Effector memory CD8-positive, alpha-beta T cell (primary cell): ENCODE measurements at places on chromosomes 3 and 15.

DNA sequence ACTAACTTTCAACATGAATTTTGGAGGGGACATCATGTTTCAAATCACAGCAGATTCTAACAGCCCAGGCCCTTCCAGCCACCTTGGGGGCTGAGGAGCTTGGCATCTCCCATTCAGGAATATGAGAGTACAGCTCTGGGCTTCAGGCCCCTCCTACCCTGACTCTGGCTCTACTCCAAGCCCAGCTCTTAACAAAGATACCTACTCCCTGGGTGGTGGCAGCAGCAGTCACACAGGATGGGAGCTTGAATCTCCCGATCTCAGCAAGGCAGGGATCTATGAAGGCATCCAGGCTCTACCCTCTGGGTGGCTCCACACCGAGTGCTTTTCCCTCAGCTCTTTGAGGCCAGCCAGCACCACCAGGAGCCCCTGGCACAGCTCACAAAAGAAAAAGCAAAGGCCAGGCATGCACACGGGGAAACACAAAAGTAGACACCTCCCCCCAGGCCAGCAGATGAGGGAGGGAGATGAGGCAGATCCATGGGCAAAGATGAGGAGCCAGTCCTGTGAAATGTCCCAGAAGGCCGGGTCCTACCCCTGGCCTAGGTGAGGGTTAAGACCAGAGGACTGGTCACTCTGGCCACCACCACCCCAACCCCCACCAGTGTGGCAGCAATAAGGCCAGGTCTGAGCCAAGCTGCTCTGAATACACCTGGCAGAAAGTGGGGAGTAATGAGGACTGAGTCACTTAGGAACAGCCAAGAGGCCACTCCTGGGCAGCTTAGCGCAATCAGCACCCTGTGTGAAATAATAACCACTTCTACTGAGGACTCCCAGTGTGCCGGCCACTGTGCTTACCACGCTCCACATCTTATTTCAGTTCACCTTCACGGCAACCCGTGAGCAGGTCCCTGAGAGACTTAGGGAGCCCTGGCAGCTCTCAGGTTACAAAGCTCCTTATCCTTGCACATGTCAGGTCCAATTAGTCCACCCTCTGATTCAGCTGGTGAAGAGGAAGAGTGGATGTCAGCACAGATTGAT lies 24.3 kb downstream of the PLA2G4F start:
- no peak overlapping the region for H3K4me3 ChIP-seq
- H3K27ac ChIP-seq = no peak overlapping the region
- peaks cover 74% of the 10 kb centered on the region for H3K27me3 ChIP-seq
- no peak for DNase-seq

DNA sequence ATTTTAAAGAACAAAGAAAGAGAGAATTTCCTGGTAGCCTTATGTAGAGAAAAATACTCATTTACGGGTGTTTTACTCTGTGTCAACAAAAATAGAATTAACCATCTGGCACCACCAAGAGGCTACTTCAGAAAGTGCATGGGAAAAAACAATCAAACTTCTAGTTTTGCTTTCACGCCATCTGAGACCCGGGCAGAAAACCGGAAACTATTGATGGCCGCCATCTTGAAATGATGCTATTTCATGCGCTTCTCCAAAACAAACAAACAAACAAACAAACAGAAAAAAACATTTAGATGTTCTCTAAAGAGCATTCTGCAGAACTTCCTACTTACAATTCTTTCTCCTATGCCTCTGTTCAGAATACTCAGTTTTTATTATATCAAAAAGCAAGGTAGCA lies 49.4 kb upstream of the SYNPR start:
- no peaks in the 10 kb centered on the region for H3K36me3 ChIP-seq
- no peaks in the 10 kb centered on the region for H3K4me1 ChIP-seq
- no peak for DNase-seq
- no peak overlapping the region for H3K4me3 ChIP-seq
- no peaks in the 10 kb centered on the region for H3K27me3 ChIP-seq

- peaks cover 7% of the 10 kb centered on the region for H3K27me3 ChIP-seq
- H3K4me1 ChIP-seq = no peaks in the 10 kb centered on the region
- DNase-seq = no peak
- no peak overlapping the region for H3K27ac ChIP-seq
- H3K4me3 ChIP-seq = no peak overlapping the region
- H3K36me3 ChIP-seq = no peaks in the 10 kb centered on the region
Observed at GRCh38 chr15:33108518-33108917, 86.0 kb downstream of the FMN1 start.

- no peaks in the 10 kb centered on the region for H3K36me3 ChIP-seq
- no peak overlapping the region for H3K27ac ChIP-seq
Observed at GRCh38 chr3:82423268-82424030, 662.0 kb upstream of the GBE1 start.

GRCh38 chr3:45677033-45677446 lies 12.2 kb upstream of the SACM1L start:
- peak; percentile 55 for DNase-seq
- peak overlapping the region; percentile 95 for H3K27ac ChIP-seq
- H3K36me3 ChIP-seq = peaks cover 19% of the 10 kb centered on the region
- H3K4me1 ChIP-seq = peaks cover 17% of the 10 kb centered on the region
- peak overlapping the region; percentile 77 for H3K4me3 ChIP-seq
- no peaks in the 10 kb centered on the region for H3K27me3 ChIP-seq

GRCh38 chr3:175852560-175852959 lies 993.4 kb downstream of the NAALADL2 start:
- no peak overlapping the region for H3K4me3 ChIP-seq
- no peaks in the 10 kb centered on the region for H3K27me3 ChIP-seq
- no peaks in the 10 kb centered on the region for H3K36me3 ChIP-seq

DNA sequence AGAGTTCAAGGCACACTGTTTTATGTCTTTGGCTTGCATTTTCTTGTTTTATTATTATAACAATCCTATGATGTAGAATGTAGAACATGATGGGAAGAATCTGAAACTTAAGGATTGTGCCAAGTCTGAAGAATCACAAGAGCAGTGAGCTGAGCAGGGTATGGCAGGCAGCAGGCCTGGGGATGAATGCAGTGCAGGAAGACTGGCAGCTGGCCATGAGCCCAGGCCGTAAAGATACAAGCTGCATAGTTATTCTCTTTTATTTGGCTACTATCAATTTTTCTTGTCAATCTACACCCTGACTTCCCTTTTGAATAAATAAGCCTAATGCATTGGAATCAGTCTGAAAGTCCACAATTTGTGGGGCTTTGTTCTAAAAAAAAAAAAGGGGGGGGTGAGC lies 89.6 kb upstream of the ARPP21 start:
- no peaks in the 10 kb centered on the region for H3K27me3 ChIP-seq
- H3K36me3 ChIP-seq = no peaks in the 10 kb centered on the region
- DNase-seq = no peak
- H3K27ac ChIP-seq = no peak overlapping the region
- no peak overlapping the region for H3K4me3 ChIP-seq

GRCh38 chr15:83108266-83109219 lies 1.1 kb downstream of the TM6SF1 start:
- no peak overlapping the region for H3K27ac ChIP-seq
- no peak for DNase-seq

GRCh38 chr15:101178931-101179330 lies 72.9 kb downstream of the CHSY1 start:
- no peak for DNase-seq
- peak overlapping the region; percentile 35 for H3K27ac ChIP-seq
- no peak overlapping the region for H3K4me3 ChIP-seq
- peaks cover 35% of the 10 kb centered on the region for H3K36me3 ChIP-seq

DNA sequence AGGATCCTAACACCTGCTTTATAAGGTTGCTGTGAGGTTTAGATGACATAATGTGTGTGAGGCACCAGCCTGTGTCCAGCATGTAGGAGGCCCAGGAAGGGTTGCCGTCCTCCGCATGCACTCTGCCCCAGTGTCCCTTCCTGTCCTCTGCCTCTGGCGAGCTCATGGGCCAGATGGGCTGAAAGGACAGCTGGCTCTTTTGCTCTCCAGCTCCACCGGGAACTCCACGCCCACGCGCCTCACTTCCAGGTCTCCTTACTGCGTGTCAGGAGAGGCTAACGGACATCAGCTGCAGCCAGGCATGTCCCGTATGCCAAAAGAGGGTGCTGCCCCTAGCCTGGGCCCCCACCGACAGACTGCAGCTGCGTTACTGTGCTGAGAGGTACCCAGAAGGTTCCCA lies 12.2 kb downstream of the MUC20 start:
- no peaks in the 10 kb centered on the region for H3K4me1 ChIP-seq
- no peak for DNase-seq
- no peak overlapping the region for H3K4me3 ChIP-seq
- peaks cover 5% of the 10 kb centered on the region for H3K27me3 ChIP-seq

DNA sequence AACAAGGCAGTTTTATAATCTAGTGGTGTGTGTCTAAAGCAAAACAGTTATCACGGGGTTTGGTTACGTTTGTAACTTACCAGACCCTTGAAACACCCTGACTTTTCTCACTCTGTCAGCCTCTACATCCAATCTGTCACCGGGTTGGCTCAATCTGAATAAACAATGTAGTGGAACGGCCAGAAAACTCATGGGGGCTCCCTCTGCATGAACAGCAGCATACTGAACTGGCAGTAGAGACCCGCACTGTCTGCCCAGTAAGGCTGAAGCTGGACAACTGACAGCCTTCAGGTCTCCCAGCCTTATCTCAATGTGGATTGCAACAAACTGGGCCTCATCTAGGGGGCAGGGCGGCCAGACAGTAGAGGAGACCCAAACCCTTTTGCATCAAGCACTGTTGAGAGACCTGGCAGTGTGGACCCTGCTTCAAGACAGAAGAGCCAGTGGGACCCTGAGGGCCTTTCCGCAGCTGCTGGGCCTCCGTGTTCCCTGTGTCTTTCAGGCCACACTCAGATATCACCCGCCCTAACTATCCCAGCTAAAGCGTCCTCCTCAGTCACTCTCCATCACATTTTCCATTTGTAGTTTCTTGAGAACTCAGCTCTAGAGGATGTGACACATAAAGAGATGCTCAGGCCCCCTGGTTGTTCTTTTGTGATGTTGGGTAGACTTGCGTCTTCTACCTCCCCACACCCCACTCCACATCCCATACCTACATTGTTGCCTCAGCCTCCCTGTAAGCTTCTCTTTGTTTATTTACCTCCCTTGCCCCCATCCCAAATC lies 181.2 kb upstream of the NR2E3 start:
- no peaks in the 10 kb centered on the region for H3K4me1 ChIP-seq
- no peak overlapping the region for H3K4me3 ChIP-seq
- peaks cover 3% of the 10 kb centered on the region for H3K36me3 ChIP-seq
- peaks cover 38% of the 10 kb centered on the region for H3K27me3 ChIP-seq
- DNase-seq = no peak
- H3K27ac ChIP-seq = no peak overlapping the region

- H3K27ac ChIP-seq = no peak overlapping the region
- H3K4me3 ChIP-seq = no peak overlapping the region
- no peak for DNase-seq
- H3K4me1 ChIP-seq = no peaks in the 10 kb centered on the region
Observed at GRCh38 chr15:98505611-98506031, 142.7 kb upstream of the IGF1R start.

DNA sequence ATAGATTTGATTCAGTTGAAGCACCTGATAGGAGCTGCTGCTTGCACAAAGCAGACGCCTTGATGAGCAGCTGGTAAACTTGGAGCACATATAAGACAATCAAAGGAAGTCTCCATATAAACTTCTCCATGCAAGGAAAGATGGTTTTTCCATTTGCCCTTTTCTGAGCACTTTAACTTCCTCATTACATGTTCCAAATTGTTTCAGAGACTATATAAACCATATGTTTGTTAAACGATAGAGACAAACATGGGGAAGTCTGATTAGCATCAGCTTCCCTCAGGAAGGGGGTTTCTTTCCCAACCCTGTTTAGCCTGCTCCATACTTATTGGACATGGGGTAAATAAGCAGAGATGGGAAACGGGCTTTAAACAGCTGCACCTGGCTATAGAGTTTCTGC lies 88.0 kb downstream of the DHX36 start:
- no peak overlapping the region for H3K4me3 ChIP-seq
- no peaks in the 10 kb centered on the region for H3K4me1 ChIP-seq
- DNase-seq = no peak
- H3K27me3 ChIP-seq = peaks cover 37% of the 10 kb centered on the region
- H3K36me3 ChIP-seq = no peaks in the 10 kb centered on the region
- no peak overlapping the region for H3K27ac ChIP-seq

GRCh38 chr3:142276781-142277180 lies 51.4 kb upstream of the GK5 start:
- peak overlapping the region; percentile 19 for H3K27ac ChIP-seq
- peaks cover 46% of the 10 kb centered on the region for H3K4me1 ChIP-seq
- no peaks in the 10 kb centered on the region for H3K36me3 ChIP-seq
- no peak for DNase-seq
- H3K4me3 ChIP-seq = no peak overlapping the region

- H3K4me3 ChIP-seq = no peak overlapping the region
- no peaks in the 10 kb centered on the region for H3K4me1 ChIP-seq
- H3K27me3 ChIP-seq = no peaks in the 10 kb centered on the region
- DNase-seq = no peak
- H3K36me3 ChIP-seq = no peaks in the 10 kb centered on the region
- no peak overlapping the region for H3K27ac ChIP-seq
Observed at GRCh38 chr3:24261521-24261920, 233.1 kb downstream of the THRB start.

- H3K27ac ChIP-seq = no peak overlapping the region
- H3K4me3 ChIP-seq = no peak overlapping the region
- no peaks in the 10 kb centered on the region for H3K27me3 ChIP-seq
Observed at GRCh38 chr3:99877031-99877579, 59.4 kb downstream of the CMSS1 start.

- H3K36me3 ChIP-seq = peaks cover 27% of the 10 kb centered on the region
- no peak for DNase-seq
- H3K27me3 ChIP-seq = no peaks in the 10 kb centered on the region
- H3K27ac ChIP-seq = peak overlapping the region; percentile 52
Observed at GRCh38 chr3:122609798-122610559, 32.5 kb downstream of the PARP15 start.

DNA sequence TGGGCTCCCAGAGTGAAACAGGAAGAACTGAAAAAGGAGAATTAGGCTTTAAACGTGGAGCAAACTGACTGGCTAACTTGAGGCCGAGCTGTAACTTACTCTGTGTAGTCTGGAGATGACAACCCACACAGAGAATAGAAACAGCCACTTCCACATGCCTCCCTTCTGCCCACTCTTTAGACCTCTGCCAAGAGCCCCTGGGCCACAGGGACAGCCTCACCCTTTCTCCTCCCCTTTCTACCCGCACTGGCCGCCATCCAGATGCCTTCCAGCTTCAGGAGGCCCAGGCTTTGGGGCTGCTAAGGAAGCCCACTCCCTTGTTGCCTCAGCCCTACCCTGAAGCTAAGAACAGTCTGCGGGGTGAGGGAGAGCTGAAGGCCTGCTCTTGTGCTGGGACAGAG lies 6.8 kb downstream of the ARHGAP31 start:
- no peaks in the 10 kb centered on the region for H3K27me3 ChIP-seq
- H3K36me3 ChIP-seq = peaks cover 10% of the 10 kb centered on the region
- H3K27ac ChIP-seq = peak overlapping the region; percentile 67
